ENCODE measurements at places on chromosomes 6 and 20.

GRCh38 chr20:43681468-43681942 lies 14.6 kb downstream of the MYBL2 start:
- no peak for DNase-seq

- DNase-seq = no peak
These were observed 303.9 kb upstream of the DEFB112 start for GRCh38 chr6:50353603-50354002.

GRCh38 chr6:100346828-100347227 lies 117.9 kb downstream of the SIM1 start:
- no peak for DNase-seq

- DNase-seq = no peak
These were observed 6.9 kb upstream of the CST11 start for GRCh38 chr20:23459461-23460150.

- no peak for DNase-seq
These were observed 91.9 kb downstream of the FAM217A start for GRCh38 chr6:3987053-3987452.

DNA sequence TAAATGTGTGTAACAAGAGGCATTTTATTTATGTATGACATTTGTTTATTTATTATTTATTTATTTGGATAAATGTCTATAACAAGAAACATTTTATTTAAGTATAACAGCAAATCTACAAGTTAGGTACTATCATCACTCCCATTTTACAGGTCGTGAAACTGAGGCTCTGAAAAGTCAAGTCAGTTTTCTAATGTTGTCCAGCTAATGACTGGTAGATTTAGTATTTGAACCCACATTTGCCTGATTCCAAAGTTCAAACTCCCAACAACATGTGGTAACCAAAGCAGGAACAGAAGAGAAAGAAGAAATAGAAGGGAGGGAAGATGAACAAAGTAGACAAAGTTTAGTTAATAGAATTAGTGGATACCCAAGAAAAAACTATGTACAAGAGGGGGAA lies 32.9 kb downstream of the BCAS1 start:
- no peak for DNase-seq

DNA sequence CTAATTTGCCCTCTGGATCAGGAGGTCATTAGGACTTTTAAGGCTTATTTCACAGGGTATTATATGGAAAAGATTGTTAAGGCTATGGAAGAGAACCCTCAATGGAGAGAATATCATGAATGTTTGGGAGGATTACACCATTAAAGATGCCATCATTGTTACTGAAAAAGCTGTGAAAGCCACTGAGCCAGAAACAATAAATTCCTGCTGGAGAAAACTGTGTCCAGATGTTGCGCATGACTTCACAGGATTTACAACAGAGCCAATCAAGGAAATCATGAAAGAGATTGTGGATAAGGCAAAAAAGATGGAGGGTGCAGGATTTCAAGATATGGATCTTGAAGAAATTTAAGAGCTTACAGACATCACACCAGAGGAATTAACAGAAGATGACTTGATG lies 798.3 kb upstream of the SLC35B3 start:
- no peak for DNase-seq
